ENCODE measurements at places on chromosomes 1 and 21.
A peak's percentile ranks its signal among the peaks of the same experiment; 100 is the strongest.

DNA sequence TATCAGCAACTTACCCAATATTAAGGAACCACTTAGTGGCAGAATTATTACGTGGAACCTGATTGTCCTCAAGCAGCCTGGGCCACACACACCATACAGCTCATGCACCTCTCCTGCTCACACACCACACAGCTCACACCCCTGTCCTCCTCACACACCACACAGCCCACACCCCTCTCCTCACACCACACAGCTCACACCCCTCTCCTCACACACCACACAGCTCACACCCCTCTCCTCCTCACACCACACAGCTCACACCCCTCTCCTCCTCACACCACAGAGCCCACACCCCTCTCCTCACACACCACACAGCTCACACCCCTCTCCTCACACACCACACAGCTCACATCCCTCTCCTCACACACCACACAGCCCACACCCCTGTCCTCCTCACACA lies 36.8 kb upstream of the LAMC2 start:
- no peaks in the 10 kb centered on the region for H3K4me1 ChIP-seq
- no peaks in the 10 kb centered on the region for H3K36me3 ChIP-seq
- no peak overlapping the region for H3K27ac ChIP-seq
- no peak for DNase-seq
- H3K27me3 ChIP-seq, result peaks cover 23% of the 10 kb centered on the region
- H3K4me3 ChIP-seq, result no peak overlapping the region

DNA sequence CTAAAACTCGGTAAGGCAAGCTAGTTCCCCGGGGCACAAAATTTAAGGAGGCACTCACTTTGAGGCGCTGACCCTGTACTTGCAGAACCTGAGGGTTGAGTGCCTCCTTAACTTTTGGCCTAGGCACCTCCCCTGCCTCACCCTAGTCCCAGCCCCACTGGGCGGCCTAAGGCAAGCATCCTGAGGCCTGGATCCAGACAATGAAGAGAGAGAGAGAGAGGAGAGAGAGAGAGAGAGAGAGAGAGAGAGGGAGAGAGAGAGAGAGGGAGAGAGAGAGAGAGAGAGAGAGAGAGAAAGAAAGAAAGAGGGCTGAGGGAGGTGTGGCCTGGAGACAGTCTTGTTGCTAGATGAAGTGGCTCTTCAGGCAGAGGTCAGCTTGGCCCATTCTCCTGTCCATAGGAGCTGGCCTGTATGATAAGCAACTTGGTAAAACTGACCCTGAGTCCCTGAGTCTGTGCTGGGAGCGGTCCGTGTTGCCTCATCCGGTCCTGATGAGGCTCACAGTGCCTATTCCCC lies 7.4 kb upstream of the LRRN2 start:
- no peak for DNase-seq
- no peak overlapping the region for H3K4me3 ChIP-seq
- H3K27me3 ChIP-seq, result peaks cover 65% of the 10 kb centered on the region
- peaks cover 1% of the 10 kb centered on the region for H3K4me1 ChIP-seq
- no peak overlapping the region for H3K27ac ChIP-seq
- H3K36me3 ChIP-seq, result no peaks in the 10 kb centered on the region

DNA sequence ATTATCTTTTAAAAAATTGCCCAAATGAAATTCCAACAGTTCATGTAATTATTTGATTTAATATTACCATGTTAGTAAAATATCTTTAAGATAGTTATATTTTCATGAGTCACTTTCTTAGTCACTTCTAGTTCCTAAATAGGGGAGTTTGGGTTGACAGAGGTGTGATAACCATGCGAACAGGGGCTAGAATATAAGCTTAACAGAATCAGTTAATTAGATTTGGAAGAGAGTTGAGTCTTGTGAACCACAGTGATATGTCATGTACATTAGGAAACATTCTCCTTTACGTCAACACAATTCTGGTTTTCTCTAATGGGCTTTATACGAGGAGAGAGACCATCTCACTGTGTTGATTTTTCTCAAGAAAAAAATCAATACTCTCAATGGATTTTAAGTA lies 64.8 kb upstream of the ZNF281 start:
- H3K4me3 ChIP-seq, result no peak overlapping the region
- H3K4me1 ChIP-seq, result peaks cover 18% of the 10 kb centered on the region
- no peak for DNase-seq

- H3K36me3 ChIP-seq, result no peaks in the 10 kb centered on the region
- H3K4me1 ChIP-seq, result no peaks in the 10 kb centered on the region
- no peak for DNase-seq
- peaks cover 27% of the 10 kb centered on the region for H3K27me3 ChIP-seq
- H3K27ac ChIP-seq, result no peak overlapping the region
Observed at GRCh38 chr1:147496571-147497210, 44.6 kb upstream of the BCL9 start.

- DNase-seq, result no peak
- H3K27ac ChIP-seq, result no peak overlapping the region
- H3K27me3 ChIP-seq, result peaks cover 37% of the 10 kb centered on the region
- no peaks in the 10 kb centered on the region for H3K36me3 ChIP-seq
Observed at GRCh38 chr1:94947437-94947836, 20.5 kb upstream of the CNN3 start.

DNA sequence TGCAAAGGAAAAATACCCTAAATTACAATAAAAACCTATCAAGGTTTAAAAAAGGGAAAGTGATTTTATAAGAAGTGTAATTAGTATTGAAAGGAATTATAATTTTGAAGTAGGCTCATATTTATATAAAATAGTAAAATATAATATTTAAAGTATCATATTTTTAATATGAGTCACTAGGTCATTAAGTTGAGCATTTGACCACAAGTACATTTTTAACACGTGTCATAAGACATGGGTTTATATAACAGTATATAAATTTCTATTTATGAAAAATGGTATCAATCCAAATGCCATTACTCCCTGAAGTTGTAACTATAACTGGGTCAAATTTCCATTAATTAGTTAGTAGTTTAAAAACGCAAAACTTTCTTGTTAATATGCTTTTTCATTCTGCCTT lies 365.9 kb downstream of the COL11A1 start:
- H3K4me3 ChIP-seq, result no peak overlapping the region
- H3K27me3 ChIP-seq, result no peaks in the 10 kb centered on the region
- H3K27ac ChIP-seq, result no peak overlapping the region
- no peaks in the 10 kb centered on the region for H3K36me3 ChIP-seq

DNA sequence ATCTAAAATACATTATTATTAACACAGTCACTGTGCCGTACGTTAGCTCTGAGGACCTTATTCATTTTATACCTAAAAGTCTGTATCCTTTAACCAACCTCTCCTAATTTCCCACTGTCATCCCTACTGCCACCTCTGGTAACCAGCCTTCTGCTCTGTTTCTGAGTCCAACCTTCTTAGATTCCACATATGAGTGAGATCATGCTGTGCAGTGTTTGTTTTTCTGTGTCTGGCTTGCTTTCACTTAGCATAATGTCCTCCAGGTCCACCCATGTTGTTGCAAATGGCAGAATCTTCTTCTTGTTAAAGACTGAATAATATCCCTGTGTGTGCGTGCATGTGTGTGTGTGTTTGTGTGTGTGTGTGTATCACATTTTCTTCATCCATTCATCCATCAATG lies 64.2 kb downstream of the ETS2 start:
- peaks cover 31% of the 10 kb centered on the region for H3K27me3 ChIP-seq
- DNase-seq, result no peak
- H3K27ac ChIP-seq, result no peak overlapping the region
- no peak overlapping the region for H3K4me3 ChIP-seq

GRCh38 chr21:45482899-45483821 lies 59.1 kb downstream of the SLC19A1 start:
- H3K4me3 ChIP-seq, result peak overlapping the region; percentile 59
- H3K4me1 ChIP-seq, result peaks cover 26% of the 10 kb centered on the region
- peak overlapping the region; percentile 85 for H3K27ac ChIP-seq

DNA sequence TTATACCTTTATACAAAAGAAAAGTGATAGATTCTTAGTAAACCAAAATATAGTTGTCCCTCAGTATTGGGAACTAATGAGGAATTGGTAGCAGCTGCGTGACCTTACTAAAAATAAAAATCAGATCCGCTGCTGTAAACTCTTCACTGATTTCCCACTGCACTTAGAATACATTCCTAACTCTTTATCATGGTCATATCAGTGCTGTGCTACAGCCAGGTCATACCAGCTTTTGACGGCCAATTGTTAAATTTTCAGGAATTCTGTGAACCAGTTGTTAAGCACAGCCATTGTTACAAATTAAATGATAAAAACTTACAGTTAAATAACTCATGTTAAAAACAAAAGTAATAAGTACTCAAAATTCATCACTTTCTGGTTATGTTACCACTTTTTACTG lies 245.3 kb downstream of the GPR52 start:
- H3K27me3 ChIP-seq, result no peaks in the 10 kb centered on the region
- no peak overlapping the region for H3K4me3 ChIP-seq
- H3K4me1 ChIP-seq, result peaks cover 2% of the 10 kb centered on the region

DNA sequence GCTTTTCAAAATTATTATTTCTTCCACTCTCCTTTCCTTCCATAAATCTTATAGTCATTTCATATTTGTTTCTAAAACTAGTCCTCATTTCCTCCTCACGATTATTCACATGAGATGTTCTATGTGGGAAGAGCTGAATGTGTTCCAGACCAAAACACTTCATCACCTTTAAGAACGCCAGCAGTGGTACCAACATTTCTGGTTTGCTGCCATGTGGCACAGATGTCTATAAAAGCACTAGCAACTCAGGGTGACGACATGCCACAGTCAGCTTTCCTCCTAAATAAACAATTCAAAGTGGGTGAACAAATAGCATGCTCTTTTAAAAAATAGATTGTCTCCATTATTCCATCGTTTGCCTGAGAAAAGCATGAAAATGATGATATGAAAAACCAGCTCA lies 1217.8 kb upstream of the ADGRL2 start:
- no peak overlapping the region for H3K27ac ChIP-seq
- H3K4me1 ChIP-seq, result no peaks in the 10 kb centered on the region
- no peaks in the 10 kb centered on the region for H3K27me3 ChIP-seq
- H3K36me3 ChIP-seq, result no peaks in the 10 kb centered on the region
- no peak overlapping the region for H3K4me3 ChIP-seq

DNA sequence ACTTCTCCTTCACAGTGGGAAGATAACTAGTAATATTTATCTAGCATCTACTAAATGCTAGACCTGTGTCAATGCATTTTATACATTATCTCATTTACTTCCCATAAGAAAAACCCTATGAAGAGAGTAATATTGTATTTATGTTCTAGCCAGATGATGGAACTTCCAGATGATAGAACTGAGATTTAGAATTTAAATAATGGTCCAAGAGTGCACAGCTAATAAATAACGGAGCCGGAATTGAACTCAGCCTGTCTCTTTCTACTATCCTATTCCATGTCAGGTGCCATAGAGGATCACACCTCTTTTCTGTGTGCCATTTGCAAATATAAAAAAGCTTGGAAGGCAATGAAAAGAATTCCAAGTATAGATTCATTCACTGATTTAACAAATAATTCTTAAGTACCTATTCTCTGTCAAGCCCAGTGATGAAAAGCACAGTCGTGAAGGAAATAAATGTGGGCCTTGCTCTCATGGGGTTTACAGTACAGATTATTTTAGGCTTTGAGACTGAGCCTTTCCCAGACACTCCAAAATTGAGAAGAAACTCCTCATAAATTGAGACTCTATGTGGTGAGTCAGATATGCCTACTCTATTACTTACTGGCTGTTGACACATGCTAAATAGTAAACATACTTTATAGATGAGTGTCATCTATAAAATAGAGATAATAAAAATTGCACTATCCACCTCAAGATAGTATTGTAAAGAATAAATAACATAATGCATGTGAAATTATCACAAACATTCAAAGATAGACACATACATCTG lies 378.0 kb upstream of the PRMT6 start:
- H3K27ac ChIP-seq, result no peak overlapping the region
- DNase-seq, result no peak
- no peak overlapping the region for H3K4me3 ChIP-seq
- no peaks in the 10 kb centered on the region for H3K27me3 ChIP-seq
- no peaks in the 10 kb centered on the region for H3K4me1 ChIP-seq

DNA sequence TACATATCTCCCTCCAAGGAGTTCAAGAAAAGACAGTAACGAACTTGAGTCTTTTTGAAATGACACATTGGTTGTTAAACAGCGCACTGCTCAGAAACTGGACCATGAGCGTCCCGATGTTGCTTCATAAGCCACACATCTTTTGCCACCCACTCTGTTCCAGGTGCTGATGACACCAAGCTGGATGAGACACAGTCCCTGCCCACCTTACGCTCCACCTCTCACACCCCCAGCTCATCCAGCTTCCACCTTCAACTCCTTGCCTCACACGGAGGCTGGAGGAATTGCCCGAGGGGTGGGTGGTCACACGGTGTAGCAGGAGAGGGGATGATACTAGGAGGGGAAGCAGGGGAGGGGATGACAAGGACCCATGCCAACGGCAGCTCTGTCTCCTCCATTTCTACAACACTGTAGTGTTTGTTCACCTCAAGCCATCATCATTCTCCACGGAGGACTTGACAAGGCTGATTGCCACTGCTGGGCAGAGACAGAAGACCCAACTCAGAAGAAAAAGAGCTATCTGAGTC lies 148.5 kb upstream of the TNR start:
- H3K4me3 ChIP-seq, result no peak overlapping the region
- DNase-seq, result no peak
- peaks cover 24% of the 10 kb centered on the region for H3K27me3 ChIP-seq
- no peaks in the 10 kb centered on the region for H3K4me1 ChIP-seq
- no peak overlapping the region for H3K27ac ChIP-seq

GRCh38 chr1:170407138-170407537 lies 124.8 kb upstream of the GORAB start:
- H3K36me3 ChIP-seq, result no peaks in the 10 kb centered on the region
- peaks cover 21% of the 10 kb centered on the region for H3K27me3 ChIP-seq
- no peak overlapping the region for H3K27ac ChIP-seq
- H3K4me3 ChIP-seq, result no peak overlapping the region

DNA sequence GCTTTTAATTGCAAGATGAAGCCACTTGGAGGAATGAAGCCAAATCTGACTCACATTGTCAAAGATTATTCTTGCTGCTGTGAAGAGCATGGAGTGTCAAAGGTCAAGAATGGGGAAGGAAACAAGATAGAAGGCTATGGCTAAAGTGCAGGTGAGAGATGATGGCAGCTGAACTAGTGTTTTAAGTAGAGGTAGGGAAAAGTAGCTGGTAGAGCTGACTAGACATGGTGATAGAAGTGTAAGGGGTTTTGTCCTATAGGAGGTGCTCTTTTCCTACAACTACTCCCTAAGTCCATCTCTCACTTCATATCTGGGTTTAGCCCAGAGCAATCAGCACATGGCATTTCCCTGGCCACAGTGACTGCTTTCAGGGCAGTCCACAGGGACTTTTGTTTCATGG lies 11.8 kb downstream of the UBE2T start:
- H3K27me3 ChIP-seq, result no peaks in the 10 kb centered on the region
- H3K36me3 ChIP-seq, result peaks cover 15% of the 10 kb centered on the region
- DNase-seq, result no peak
- H3K4me3 ChIP-seq, result no peak overlapping the region
- no peaks in the 10 kb centered on the region for H3K4me1 ChIP-seq

- H3K36me3 ChIP-seq, result peaks cover 6% of the 10 kb centered on the region
- no peaks in the 10 kb centered on the region for H3K27me3 ChIP-seq
- no peak overlapping the region for H3K4me3 ChIP-seq
- DNase-seq, result no peak
Observed at GRCh38 chr1:51671527-51672325, 54.8 kb downstream of the OSBPL9 start.

GRCh38 chr1:59412718-59413326 lies 115.9 kb downstream of the FGGY start:
- no peak overlapping the region for H3K4me3 ChIP-seq
- H3K36me3 ChIP-seq, result no peaks in the 10 kb centered on the region
- DNase-seq, result no peak
- no peaks in the 10 kb centered on the region for H3K27me3 ChIP-seq
- peaks cover 4% of the 10 kb centered on the region for H3K4me1 ChIP-seq
- H3K27ac ChIP-seq, result no peak overlapping the region

GRCh38 chr1:193406901-193407300 lies 220.5 kb upstream of the B3GALT2 start:
- peaks cover 13% of the 10 kb centered on the region for H3K4me1 ChIP-seq
- no peaks in the 10 kb centered on the region for H3K36me3 ChIP-seq
- H3K4me3 ChIP-seq, result no peak overlapping the region
- DNase-seq, result no peak
- H3K27me3 ChIP-seq, result no peaks in the 10 kb centered on the region
